ENCODE measurements at places on chromosomes 7 and 10.

DNA sequence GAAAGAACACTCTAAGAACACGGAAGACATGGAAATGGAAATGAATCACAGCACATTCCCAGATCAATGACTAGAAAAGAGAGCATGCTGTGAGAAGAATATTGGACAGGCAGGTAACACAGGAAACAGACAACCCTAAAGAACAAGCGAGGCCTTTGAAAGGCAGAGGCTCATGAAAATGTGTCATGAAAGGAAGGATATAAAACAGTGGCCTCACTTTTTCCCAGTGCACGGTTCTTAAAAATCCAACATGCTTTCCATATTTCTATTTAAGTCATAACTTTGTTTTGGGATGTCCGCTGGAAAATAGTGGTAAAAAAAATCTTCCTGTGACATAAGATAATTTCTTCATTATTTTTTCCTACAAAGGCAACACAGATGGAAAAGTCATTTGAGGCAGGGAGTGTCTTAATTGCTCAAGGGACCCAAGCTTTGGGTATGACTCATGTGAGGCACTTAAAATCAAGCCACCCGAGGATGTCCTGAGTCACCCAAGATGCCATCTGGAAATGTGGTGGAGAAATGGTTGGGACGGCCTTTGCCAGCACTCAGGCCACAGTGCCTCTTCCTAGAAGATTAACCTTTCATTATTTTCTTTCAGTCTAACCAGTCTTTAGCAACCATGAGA is 17.0 kb downstream of the ITIH5 start:
- DNase-seq: no peak

DNA sequence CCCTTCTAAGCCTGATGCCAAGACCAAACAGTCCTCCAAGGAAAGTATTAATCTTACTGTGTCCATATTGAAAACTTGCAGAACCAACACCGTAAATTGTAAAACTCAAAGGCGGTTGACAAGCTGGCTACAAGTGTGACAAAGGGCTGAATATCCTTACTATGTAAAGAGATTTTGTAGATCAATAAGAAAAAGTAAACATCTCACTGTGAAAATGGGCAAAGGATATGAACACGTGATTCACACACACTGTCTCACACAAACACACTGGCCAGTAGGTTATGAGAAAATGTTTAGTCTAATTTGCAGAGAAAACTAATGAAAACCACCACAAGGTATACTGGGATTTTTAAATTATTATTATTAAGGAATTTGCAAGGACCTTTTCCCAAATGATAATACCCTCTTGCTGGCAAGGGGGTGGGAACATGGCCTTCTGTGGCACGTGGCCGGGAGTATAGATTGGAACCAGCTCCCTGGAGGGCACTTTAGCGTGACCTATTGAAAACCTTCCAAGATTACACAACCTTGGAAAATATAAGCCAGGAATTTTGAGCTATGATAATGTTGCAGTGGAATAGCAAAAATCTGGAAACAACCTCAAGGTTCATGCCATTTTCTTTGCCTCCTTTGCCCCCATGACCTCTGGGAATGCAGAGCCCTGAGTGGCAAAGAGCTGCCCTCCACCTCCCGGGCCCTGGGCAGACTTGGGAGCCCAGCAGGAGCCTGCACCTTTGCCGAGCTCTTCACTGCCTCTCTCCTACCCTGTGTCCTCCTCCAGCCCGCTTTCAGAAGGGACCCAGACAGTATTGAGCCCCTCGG is 26.2 kb upstream of the SLC29A3 start:
- no peak for DNase-seq

DNA sequence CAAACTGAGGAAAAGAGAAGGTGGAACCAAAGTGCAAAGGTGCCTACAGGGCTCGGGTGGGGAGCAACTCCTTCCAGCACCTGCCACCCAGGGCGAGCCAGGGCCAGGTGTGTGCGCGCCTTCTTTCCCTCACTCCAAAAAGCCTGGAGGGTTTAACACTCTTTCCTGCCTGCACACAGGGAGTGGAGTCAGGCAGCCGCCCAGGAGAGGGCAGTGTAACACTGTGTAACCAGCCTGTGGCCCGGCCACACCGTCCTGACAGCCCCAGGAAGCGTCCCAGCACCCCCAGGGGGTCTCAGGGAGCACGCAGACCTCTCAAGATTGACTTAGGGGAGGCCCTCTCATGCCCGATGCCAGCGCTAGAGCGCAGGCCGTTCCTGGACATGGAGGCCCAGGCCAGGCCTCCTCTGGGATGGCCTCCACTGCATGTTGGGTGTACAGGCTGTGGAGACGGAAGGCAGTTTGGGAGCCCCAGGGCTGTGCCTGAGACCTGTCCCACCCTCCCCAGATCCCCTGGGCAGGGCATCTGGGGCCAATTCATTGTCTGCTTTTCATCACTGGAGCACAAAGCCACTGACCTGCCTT is 13.4 kb downstream of the BRI3 start:
- DNase-seq: peak; percentile 82

GRCh38 chr10:117928741-117929140 is 118.0 kb downstream of the RAB11FIP2 start:
- DNase-seq: no peak

GRCh38 chr7:1426474-1426873 is 32.8 kb downstream of the MICALL2 start:
- DNase-seq: no peak

- DNase-seq: peak; percentile 20
These were observed 102.3 kb downstream of the JAZF1 start for GRCh38 chr7:28078036-28078901.

GRCh38 chr10:98110356-98110755 is 24.1 kb upstream of the R3HCC1L start:
- DNase-seq: no peak

- DNase-seq: no peak
These were observed 1.7 kb downstream of the VPS37D start for GRCh38 chr7:73669288-73669701.

DNA sequence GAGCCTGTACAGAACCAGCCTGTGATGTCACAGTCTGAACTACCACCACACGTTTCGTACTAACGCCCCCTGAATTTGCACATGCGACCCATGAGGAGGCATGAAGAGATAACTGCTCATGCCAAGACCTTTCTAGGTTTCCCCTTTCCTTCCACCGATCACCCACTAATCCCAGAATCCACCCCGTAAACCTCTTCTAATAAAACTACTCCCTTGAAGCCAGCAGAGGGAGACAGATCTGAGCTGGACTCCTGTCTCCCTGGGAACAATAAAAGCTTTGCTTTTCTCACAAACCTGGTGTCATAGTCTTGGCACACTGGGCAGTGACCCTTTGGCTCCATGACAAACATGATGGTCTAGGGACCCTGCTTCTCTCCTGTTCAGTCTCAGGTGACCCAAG is 144.5 kb downstream of the FRMD4A start:
- no peak for DNase-seq

DNA sequence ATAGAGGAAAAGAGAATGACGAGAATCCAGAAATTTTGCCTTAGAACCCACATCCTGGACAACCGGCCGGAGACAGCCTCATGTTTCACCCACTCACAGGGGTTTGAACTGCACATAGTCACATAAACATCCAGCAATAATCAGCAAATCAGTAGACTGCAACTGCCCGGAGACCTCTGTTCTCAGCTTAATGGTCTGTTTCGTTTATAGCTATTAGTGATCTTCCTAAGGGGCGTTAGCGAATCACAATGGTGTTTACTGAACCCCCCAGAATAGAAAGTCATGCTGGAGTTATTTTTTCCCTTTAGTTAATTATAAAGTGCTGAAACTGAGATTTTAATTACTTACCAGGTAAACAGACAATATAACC is 98.4 kb downstream of the SFMBT2 start:
- DNase-seq: no peak

DNA sequence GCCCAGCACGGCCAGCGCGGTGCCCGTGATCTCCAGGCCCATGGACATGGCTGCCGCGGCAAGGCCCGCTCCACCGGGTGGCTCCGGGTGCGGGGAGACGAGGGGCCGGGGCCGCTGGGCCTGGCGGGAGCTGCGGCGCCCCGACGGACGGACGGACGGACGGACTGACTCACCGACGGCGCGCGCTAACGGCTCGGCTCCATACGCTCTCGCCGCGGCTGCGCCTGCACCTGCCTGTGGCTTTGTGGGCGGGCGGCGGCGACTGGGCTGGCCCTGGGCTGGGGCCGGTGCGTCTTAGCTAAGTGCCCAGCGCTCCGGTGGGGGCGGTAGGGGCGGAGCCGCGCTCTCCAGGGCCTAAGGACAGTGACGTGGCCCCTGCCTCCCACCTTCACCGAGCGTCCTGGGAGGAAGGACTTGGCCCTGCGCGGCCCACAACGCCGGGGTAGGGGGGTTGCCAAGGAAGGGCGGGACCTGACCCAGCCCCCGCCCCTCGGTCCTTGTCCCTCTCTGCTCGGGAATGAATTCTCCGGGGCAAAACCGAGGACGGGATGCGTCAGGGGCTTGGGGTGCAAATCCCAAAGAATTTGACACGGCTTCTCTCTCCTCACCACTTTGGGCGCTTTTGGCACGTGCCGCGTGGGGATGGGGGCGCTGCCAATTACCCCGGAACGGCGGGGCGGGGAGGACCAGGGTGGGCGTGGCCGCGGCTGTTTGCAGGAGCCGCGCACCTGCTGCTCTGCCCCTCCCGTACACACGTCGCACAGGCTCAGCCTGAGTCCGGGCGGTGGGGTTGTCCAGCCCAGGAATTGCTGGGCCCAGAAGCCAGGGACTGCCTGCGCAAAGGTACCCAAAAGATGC is at the start of gene CLDN3:
CLDN3 (minus strand) TSS at position 269 of the 858 bp plus-strand sequence; CDS start at position 48, 221 bp downstream.
- DNase-seq: peak; percentile 95

GRCh38 chr7:94429153-94429552 is 34.5 kb downstream of the COL1A2 start:
- DNase-seq: no peak

GRCh38 chr10:133167693-133168616 is 7.9 kb downstream of the KNDC1 start:
- no peak for DNase-seq

DNA sequence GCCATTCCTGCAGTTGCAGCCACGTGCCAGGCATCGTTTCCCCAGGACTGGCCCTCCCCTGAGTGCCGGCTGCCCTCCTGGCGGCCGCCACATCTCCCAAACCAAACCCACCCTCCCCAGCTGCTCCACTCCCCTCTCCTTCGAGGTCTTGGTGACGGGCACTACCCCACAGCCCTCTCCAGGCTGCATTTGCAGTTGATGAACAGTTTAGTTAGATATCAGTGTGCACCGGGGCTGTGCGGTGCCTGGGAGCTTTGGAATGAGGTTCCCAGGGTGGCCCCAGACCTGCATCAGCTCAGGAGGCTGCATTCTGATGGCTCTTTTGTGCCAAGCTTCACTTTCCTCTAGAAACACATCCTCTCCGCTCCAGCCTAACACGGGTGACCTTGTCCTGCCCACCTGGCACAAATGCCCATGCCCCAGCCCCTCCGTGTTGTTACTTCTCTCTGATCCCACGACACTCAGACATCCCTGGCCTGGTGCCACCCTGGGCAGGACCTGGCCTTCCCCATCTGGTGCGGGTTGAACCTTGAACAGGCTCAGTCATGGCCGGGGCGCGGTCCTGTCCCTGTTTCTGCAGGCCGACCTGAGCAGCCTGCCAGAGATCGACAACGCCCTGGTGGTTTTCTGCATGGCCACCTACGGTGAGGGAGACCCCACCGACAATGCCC is 14.5 kb downstream of the TMEM120A start:
- no peak for DNase-seq

- peak; percentile 72 for DNase-seq
These were observed 13.9 kb downstream of the OSBPL3 start for GRCh38 chr7:24965831-24966708.

GRCh38 chr10:86333826-86334487 is 32.6 kb downstream of the GRID1 start:
- no peak for DNase-seq

DNA sequence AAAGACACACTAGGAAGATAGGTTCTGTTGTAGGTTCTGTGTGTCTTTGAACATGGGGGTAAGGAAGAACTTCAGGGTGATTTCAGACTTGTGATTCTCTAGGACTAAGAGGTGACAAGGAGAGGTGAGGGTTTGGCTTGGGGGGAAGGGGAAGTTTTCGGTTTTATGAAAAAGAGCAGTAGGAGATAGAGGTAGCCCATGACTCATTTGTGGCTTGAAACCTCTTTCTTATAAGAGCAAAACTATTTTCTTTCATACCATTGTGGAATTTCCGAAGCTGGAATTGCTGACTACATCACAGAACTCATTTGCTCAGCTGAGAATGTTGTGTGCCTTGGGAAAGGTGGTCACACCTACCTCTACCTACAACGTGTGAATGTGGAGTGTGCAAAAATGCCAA is 39.6 kb upstream of the IKZF1 start:
- no peak for DNase-seq

GRCh38 chr10:31679936-31680335 is 248.7 kb downstream of the ARHGAP12 start:
- no peak for DNase-seq

- DNase-seq: no peak
These were observed 15.0 kb upstream of the SLK start for GRCh38 chr10:103951942-103952341.

DNA sequence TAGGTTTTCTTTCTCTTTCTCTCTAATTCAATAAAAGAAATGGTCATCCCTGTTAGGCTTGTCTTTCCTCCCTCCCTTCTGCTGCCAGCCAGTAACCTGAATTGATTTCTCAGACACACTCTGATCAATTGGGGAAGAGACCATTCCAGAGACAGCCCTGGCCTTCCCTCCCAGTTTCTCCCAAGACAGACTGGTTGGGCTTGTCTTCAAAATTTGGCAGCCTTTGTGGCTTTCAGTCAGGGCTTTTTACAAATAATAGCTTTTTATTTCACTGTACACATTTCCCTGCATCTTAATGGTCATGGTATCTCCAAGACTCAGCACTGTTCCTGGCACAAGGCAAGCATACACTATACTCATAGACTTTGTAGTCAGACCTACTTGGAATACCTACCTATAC is 33.9 kb downstream of the BCAP29 start:
- no peak for DNase-seq

Measured in DMS79 (cell line).